ENCODE measurements at places on chromosomes 4 and X.

GRCh38 chrX:96455078-96455477 is 229.6 kb upstream of the DIAPH2 start:
- DNase-seq: no peak

GRCh38 chrX:109635146-109635545 is 10.2 kb upstream of the KCNE5 start:
- no peak for DNase-seq

DNA sequence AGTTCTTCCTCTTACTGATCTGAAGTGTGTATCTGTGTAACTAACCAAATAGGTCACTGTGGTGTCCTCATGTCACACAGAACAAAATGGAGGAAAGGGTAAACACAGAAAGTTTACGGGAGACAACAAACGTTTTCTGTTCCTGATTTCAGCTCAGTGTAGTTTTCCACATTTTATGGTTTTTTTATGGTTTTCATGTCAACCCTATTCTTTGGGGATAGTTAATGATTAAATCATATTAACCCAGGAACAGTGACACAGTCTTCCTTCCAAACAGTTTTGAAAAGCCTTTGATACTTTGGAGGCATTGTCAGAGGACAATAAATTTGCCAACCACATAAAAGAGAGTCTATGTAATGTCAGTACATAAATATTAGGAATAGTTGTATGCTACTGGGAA is 4.2 kb downstream of the LNX1 start:
- no peak for DNase-seq

DNA sequence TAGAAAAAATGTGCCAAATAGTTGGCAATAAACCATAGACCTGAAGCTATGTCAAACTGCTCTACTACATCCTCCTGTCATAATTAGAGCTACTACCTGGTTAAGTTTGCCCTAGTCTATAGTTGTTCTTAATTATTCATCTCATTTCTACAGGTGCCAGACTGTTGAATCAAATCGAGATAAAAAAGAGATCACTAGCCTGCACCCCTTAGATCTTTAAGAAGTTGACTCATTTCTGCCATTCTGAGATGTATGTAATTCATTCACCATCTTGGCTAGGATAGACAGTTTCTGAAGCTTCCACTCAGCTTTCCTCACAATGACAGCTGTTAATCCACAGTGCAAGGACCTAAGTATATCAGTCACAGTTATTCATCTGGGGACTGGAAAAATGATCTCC is 452.1 kb upstream of the BOD1L1 start:
- DNase-seq: no peak
